Posterior vena cava (tissue), 2 donors: ENCODE measurements at places on chromosomes 6 and 20. TPM values are rescaled to one million over a fixed set of nuclear protein-coding genes. Genes with fewer than 3 reads are reported as not detected.
A peak's percentile ranks its signal among the peaks of the same experiment; 100 is the strongest.

- peak; percentile 57 for DNase-seq
These were observed 23.8 kb downstream of the PYGB start for GRCh38 chr20:25271486-25272222.

DNA sequence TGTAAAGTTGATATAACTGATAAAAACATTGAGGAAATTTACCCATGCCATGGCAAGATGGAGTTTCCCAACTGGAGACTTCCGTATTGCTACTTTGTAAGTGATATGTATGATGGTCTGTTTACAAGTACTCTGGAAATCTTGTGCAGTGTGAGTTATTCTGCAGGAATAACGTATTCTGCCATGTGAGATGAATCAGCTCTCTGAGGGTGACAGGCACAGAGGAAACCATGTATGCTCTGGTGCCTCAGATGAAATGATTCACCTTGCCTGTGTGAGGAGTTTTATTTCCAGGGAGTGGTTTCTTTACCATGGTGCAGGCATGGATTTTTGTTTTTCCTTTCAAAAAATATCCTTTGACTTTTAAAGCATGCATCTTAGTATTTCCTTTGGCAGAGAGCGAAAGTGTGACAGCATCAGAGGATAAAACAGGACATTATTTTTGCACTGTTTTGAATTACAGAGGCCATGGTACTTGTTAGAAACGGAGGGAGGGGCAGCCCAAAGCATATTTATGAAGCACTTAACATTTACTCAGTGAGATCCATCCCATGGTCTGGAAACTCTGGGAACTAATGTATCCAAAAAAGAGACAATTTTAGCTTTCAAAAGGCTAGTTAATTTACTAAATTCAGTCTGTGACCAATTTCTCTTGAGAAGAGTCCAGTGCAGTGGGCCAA, 36.0 kb upstream of the MTRF1L start:
- no peak for DNase-seq

- no peak for DNase-seq
These were observed 29.0 kb upstream of the DEK start for GRCh38 chr6:18293076-18293904.

- DNase-seq = no peak
These were observed 38.1 kb downstream of the STK35 start for GRCh38 chr20:2139736-2140135.

- no peak for DNase-seq
These were observed 206.1 kb upstream of the PRDM1 start for GRCh38 chr6:105880030-105880492.

Gene TDRD6
- total RNA-seq = 0.74 TPM

Gene AVP
- total RNA-seq = not detected

DNA sequence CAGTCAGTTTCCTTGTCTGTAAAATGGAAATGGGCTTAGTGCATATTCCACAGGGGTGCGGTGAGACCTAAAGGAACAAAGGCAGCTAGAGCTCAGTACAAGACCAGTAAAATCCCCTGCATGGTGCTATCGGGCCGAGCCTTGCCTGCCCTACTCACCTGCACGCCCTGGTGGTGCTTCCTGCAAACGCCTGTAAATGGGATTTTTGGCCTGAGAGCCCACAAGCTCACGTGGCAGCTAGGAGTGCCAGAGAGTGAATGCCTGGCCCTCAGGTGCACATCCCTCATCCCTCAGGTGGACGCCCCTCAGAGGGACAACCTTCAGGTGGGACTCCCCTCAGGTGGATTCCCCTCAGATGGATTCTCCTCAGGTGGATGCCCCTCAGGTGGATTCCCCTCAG, 48.0 kb upstream of the VSX1 start:
- no peak for DNase-seq

GRCh38 chr20:40641202-40641601, 47.8 kb downstream of the MAFB start:
- DNase-seq = no peak

DNA sequence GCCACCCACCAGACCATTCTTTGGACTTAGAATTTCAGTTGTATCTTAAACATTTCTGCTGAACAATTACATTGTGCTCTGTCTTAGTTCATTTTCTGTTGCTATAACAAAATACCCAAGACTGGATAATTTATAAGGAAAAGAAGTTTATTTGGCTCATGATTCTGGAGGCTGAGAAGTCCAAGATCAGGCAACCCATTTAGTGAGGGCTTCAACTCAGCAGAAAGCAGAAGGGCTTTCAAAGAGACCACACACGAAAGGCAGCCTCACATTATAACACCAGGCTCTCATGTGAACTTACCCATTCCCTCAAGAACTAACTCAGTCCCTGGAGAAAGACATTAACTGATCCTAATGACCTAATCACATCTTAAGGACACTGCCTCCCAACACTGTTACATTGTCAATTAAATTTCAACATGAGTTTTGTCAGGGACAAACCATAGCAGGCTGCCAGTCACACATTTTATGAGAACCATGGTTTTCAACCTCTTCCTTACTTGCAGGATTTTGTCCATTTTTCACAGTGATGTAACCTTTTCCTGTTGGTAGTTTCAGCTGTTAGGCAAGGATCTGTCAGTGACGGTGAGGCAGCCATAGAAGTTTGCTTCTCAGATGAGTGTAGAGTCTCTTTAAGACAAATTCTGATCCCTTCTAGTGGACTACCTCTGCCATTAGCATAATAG, 399.6 kb upstream of the SOX4 start:
- no peak for DNase-seq

- no peak for DNase-seq
These were observed 4.5 kb downstream of the RIPOR2 start for GRCh38 chr6:24931296-24931695.

Gene ME1
- 14.5 TPM for total RNA-seq

Gene KCNB1
- total RNA-seq = 9.7 TPM

DNA sequence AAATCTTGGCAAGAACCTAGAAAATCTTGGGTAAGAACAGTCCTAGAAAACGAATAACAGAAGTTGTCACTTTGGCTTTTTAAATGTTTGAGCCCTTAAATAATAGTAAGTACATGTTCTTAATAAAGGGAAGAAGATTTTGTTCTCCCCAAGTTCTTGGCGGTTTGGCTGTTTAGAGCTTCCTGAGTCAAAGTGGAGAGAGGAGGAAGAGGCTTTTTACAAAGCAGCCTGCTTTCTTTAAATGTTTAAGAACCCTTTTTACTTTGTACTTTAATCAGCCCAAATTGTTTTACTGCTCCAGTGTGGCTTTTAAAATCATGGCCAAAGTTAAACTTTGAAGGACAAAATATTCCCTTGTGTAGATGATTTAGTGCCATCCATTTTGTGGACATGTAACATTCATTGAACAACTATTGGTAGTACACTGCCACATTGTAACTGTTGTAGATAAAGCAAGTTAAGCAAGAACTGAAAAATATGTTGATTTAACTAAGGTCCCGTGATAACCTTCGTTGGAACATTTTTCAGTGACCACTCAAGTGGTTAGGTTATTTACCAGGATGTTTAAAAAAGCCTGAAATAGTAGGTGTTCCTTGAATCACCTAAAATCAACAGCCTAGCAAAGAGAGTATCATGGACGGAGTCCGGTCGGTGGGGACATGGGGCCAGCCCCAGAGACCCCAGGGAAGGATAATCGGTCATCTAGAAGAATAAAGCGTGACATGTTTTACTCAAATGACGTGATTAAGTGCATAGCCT, 2.4 kb downstream of the AMD1 start:
- DNase-seq = no peak

Gene TENT5A
- total RNA-seq = 43.6 TPM

DNA sequence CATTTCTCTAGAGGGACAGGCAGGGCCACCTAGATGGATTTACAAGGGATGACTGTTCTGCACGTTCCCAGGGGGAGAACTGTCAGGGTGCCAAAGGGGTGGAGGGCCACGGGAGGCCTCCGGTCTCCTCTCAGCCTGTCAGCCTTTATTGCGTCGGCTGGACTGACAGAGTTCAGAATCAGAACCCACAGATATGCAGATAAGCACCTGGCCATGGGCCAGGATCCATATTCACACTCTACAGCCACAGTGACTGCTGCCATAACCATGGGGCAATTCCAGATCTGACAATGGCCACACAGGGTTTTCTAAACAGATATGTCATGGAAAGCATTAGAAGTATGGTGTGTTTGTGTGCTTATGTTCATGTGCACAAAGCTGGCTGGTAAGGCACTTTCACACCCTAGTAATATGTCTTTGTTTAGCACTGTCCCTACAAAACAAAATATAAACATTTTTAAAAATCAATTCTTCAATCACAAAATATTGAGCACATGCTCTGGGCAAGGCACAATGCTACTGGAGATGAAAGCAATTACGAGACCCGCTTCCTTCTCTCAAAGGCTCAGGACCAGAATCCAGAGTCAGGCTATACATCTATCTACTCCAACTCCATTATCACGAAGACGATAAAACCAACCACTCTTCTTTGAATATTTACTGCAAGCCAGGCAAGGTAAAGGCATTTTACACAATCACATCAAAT, 29.1 kb downstream of the TRAM2 start:
- DNase-seq = no peak
